ENCODE measurements at places on chromosomes 6 and 20.

GRCh38 chr6:148427333-148427732 is 84.7 kb downstream of the SASH1 start:
- DNase-seq = no peak

GRCh38 chr6:140599916-140600315 is 1225.5 kb upstream of the CITED2 start:
- DNase-seq = no peak

DNA sequence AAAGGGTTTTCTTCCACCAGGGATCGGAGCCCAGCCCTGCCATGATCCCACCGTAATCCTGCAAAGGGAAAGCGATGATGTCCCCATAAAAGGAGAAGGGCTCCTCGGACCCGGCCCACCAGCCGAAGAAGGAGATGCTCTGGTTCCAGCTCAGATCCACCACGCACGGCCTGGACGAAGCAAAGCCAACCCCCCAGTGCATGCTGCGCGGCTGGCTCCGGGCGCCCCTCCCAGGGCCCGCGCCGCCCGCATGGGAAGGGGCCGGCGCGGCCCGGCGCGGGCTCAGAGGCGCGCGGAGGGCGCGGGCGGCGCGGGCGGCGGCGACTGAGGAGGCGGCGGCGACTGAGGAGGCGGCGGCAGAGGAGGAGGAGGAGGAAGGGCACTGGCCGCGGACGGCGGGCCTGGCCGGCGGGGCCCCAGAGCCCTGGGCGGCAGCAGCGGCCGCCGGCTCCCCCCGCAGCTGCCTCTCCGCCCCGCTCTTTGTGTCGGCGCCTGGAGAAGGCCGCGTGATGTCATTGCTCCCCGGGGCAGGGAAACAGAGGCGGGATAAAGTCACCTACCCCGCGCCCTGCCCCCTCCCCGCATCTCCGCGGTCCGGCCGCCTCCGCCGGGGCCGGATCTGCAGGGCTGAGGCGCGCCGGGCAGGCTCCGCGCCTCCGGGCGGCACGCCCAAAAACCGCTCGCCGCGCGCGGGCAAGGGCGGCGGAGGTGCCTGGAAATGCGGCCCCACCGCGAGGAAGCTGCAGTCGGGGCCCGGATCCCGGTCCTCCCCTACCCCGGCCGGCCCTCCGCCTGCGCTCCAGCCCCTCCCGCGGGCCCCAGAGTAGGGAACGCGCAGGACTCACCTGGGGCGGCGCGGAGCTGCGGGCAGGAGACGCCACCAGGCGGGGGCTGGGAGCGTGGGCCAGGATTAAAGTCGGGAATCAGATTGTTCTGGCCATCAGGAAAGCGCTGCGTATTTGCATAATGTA is at the start of gene FAXC:
TSS of gene FAXC (minus strand) at position 504 of the 971 bp plus-strand sequence. CDS start at position 202, 302 bp downstream.
- DNase-seq = peak; percentile 59

- peak; percentile 71 for DNase-seq
These were observed 827 bp downstream of the E2F3 start for GRCh38 chr6:20402342-20403069.

DNA sequence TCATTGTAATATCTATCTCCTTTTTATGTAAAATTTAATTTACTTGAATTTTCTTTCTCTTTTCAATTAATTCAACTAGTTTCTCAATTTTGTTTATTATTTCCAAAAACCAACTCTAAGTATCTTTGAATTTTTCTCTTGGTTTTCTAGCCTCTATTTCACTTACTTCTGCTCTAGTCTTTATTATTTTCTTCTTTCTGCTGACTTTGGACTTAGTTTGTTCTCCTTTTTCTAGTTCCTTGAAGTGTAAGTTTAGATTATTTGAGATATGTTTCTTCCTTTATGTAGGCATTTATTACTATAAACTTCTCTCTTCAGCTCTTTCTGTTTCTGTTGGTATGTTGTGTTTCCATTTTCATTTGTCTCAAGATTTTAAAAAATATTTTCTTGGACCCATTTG is 70.8 kb downstream of the TNFAIP3 start:
- no peak for DNase-seq

DNA sequence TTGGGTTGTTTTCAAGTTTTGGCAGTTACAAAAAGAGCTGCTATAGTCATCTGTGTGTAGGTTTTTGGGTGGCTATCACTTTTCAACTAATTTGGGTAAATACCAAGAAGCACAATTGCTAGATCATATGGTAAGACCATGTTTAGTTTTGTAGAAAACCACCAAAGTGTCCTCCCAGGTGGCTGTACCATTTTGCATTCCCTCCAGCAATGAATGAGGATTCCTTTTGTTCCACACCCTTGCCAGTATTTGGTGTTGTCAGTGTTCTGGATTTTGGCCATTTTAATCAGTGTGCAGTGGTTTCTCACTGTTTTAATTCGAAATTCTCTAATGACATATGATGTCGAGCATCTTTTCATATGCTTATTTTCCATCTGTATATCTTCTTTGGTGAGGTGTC is 457.5 kb upstream of the ARID1B start:
- no peak for DNase-seq

GRCh38 chr6:126312013-126312665 is 27.8 kb upstream of the CENPW start:
- DNase-seq = no peak

DNA sequence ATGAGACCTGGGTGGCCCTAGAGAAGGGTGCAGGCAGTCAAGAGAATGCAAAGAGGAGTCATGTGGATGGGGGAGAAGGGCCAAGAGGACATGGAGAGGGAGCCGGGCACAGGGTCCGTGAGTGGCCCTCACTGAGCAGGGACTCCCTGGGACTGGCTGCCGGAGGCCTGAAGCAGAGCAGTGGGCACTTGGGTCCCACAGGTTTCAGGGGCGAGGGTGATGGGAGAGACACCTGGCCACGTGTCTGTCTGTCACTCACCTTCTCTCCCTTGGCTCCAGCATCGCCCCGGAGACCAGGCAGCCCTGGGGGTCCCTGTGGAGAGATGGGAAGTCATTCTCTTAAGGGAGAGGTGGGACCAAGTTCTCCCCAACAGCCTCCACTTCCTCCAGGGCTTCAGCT is 25.5 kb downstream of the COL11A2 start:
- DNase-seq = no peak

DNA sequence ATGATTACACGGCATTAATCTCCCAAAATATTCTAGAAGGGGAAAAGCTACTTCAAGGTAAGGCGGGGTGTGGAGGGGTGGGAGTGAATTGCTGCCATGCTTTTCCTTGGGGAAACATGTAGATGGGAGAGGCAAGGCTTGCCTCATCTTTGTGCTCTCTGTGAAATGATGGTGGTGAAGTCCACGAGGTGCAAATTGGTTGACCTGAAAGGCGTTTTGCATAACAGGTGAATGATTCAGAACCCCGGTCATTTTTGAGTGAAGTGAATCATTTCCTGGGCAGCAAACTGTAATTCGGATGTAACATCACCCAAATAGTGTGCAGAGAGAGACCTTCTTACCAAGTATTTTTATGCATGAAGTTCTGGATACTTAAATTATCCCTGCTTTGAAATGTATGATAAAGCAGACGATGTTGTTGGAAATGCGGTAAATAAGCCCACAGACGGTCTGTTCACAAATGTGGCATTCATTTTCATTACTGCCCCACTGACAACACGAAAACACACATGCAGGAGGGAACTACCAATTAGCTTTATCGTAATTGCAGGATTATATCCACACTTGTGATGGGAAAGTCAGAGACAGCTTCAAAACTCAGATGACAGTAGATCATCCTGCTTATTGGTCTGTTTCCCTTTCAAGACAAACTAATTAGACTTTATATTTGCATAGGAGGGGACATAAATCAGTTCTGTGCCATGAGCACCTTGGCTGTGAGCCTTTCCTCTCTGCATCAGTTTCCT is 3.0 kb downstream of the CDH4 start:
- DNase-seq = no peak

GRCh38 chr20:58092353-58092752 is 136.1 kb downstream of the ANKRD60 start:
- no peak for DNase-seq

DNA sequence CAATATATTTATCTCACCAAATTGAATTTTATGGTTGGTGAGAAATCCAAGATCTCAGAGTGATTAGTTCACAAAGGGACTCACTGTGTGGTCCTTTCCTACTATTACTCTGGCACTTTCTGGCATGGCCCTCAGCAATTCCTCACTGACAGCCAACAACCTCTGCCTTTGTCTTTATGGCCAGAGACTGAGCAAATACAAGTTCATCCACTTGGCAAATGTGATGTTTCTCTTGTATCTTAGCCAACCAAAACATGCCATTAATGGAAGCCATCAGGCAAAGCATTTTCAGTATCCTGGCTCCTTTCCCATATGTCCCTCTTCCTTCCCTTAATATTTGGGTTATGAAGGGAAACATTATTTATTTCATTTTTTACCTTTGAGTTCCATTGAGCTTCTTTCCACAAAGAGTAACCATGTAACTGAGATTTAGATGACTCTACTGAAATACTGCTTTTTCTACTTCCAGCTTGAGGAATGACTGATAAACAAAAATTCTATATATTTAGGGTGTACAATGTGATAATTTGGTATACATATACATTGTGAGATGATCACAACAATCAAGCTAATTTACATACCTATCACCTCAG is 30.8 kb upstream of the SMLR1 start:
- DNase-seq = no peak

DNA sequence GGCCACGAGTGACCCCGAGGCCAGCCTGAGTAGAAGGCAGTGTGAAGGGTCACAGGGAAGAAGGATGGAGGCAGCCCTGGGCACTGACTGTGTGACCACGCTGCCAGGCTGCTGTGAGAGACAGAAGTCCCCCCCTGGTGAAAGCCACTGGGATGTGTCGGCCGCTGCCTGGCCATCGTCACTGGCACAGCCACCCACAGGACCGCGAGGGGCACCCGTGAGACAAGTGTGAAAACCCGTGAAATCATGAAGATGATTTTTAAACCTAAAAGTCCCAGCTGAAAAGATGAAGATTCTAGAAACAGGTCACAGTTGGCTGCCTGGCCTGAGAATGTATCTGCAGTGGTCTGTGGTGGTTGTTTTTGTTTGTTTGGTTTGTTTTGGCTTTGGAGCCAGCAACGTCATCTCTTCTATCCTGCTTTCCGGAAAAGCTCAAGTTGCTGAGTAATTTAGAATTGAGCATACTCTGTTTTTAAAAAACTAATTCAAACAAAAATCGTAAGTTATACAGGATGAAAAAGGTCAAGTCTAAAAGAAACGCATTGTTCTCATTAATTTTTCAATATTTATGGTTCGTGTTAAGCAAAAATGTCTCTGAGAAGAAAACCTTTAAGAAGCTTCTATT is 94.7 kb downstream of the HUS1B start:
- DNase-seq = no peak

GRCh38 chr6:163098827-163099479 is 315.6 kb upstream of the QKI start:
- no peak for DNase-seq

- DNase-seq = no peak
These were observed 112.2 kb downstream of the PLEKHG1 start for GRCh38 chr6:150711584-150712504.

DNA sequence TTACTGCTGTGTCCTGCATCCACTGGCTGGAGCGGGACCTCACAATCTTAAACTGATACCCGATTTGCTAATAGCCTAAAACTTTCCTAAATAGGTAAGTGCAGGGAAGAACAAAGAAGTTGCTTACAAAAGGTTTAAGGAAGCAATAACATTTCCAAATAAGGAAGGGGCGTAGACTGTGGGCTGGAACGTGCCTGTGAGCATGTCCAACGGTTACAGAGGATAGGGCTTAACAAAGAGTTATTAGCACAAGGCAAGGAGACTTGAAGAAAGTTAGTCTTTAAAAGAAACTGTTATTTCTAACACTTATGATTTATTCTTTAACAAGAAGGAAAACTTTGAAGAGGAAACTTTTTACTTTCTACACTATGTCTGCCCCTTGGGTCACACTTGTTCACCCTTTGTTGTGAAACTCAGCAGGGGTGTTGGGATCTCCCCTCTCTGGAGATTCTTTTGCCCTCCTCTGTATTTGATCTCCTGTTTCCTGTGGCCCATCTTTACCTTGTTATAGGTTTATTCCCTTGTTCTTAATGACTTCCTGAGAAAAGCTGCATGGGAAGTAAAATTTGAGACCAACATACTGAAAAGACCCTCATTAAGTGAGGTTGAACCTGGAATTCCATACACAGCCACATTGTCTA is 28.7 kb downstream of the KAT14 start:
- no peak for DNase-seq

- DNase-seq = no peak
These were observed 65.8 kb upstream of the SNRPB2 start for GRCh38 chr20:16664020-16664419.

- no peak for DNase-seq
These were observed 415.1 kb upstream of the MARCKS start for GRCh38 chr6:113442040-113442439.

DNA sequence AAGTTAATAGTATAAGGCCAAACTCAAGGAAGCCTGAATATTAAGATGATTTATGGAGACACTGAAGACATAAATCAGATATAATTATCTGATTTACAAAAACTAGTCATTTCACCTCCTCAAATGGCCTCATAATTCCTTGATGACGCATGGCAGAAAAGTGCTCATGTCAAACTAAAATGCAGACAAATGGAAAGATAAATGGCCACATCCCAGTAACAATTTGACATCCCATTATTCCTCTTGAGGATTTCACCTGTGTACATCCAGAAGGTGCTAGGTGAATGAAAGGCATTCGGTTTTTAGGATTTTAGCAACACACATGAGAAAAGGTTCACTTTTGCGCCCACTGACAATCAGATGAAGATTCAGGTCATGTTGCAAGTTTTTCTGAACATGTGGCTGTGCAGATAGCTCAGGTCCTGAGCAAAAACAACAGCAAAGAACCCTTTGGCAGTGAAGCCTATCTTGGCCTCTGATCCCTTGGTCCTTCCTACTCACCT is 24.2 kb downstream of the SGK1 start:
- no peak for DNase-seq

All from suprapubic skin (tissue), 4 donors.